Inflammatory macrophage (primary cell): ENCODE measurements at places on chromosomes 16 and 17.
A peak's percentile ranks its signal among the peaks of the same experiment; 100 is the strongest.

DNA sequence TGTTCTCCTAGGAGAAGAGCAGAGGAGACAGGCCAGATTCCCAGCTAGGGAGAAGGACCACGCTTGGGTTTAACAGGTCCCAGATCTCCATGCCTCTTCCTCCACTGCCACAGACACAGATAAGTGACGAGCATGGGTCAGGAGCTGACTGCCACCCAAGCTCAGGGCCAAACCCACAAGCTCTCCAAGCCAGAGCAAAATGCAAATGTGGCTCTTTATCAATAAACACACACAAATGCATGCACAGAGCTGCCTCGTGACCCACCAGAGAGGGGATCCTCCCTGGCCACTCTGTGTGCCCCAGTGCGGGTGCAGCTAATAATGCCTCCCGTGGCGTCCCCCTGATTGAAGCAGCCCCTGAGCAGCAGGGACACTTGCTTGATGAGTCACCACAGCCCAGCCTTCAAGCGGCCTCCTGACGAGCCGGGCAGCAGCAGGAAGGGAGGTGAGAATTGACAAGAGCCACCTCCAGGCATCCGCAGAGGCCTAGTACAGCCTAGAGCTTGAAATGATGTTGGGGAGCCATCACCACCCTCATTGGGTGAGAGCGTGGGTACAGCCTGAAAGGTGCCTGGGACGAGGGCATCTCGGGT is 143.9 kb downstream of the CCDC182 start:
- no peak for DNase-seq

GRCh38 chr17:17176341-17176740 is 29.8 kb downstream of the PLD6 start:
- DNase-seq = no peak

DNA sequence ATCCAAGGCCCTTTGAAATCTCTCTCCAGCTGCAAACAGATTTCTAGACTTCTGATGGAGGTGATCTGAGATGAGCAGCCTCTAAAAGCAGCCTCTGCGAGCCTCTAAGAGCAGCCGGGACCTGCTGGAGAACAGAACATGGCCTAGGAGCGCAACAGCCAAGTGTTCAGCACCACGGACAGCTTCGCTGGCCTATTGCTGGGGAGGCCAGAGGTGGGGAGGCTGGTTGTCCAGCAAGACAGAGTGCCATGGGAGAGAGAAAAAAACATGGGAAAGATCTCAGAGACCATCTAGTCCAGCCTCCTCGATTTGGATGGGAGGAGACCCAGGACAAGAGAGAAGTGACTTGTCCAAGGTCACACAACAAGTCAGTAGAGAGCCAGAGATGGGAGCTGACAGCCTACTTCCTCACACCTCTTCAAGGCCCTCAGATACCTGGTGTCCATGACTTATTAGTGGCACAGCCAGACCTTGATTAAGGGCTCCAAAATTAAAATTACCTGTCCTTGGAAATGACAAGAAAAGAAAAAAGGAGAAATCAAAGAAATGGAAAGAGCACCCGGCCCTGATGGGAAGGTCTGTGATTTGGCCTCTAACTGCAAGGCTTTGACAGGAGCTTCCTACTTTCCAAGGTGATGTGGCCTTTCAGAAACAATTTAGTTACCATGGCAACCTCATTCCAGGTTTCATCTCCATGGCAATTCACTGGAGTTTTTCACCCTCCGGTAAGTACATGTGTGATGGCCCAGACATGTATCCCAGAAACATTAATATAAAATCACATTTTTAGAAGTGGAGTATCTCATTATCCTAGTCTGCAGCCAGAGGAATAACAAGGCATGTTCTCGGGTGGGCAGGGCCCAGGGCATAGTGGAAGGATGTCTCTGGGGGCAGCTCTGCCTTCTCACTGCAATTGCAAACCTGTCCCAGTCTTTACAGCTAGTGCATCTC is 14.5 kb downstream of the RPRML start:
- no peak for DNase-seq

GRCh38 chr17:74146196-74146595 is 57.3 kb upstream of the RPL38 start:
- no peak for DNase-seq

DNA sequence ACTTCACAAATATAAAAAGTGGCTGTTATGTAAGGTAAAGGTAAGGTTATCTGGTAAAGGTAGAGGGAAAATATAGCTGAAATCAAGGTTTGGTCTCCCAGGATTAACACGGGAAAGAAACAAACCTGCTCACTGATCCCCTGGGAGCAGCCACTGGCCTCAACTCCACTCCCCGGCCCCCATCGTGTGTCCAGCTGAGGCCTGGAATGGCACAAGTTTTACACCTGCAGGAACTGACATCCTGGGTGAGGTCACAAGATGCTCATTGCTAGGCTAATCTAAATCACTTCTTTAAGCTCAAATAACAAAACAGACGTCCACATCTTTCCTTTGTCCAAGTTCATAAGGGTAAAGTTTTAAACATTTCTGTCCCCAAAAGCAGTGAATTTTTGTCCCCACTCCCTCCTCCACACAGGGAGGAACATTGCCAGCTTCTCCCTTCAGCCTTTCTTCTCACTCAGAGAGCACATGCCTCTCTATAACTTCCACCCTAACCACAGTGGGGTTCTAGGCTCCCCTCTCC is 46.3 kb downstream of the ERN1 start:
- DNase-seq = no peak

DNA sequence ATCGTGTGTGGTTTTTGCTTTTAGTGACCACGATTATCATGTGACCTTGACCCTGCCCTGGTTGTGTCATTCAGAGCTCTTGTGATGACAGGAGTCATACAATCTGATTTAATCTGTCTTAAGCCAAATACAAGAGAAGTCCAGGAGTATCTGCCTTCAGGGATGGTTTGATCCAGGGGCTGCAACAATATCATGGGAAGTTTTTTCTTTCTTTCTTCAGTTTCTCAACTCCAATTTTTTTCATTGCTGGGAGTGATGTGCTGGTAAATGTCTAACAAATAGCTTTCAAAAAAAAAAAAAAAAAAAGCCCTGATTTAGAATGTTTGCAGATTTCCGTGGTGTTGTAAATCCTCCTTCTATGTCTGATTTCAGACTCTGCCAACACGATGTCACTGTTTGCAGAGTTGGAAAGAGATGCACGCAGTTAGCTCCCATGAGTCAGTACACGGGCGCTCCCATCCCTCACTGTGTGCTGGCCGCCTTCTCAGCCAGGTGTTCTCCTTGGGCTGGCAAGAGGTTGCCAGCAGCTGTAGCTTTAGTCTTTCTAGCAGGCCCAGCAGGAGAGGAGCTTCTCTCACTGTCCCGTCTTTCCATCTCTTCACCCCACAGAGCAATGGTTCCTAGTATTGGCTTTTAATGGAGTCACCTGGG is 229.7 kb downstream of the SNX29 start:
- DNase-seq = peak; percentile 59

DNA sequence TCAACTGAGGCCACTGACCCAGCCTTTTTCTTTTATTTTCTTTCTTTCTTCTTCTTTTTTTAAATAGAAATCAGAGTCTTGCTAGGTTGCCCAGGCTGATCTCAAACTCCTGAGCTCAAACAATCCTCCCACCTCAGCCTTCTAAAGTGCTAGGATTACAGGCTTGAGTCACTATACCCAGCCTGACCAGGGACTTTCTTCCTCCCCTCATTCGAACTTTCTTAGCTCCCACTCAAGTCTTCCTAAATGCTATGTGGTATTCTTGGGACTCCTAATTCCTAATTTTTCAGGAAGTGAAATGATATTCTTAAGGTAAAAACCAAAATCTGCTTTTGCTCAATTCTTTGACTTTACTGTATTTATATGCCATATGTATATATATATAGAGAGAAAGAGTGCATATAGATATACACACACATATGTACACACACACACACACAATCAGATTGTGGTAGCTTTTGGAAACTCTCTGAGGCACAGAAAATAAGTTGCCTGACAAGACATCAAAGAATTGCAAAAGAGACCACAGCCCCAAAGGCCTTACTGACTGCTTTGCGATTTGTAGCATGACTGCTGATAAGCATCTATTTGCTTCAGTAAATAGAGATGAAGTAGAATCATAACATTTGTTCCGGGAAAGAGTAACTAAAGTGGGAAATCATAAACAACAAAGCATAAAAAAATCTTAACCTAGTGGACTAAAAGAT is 9.5 kb upstream of the AMZ2 start:
- no peak for DNase-seq

DNA sequence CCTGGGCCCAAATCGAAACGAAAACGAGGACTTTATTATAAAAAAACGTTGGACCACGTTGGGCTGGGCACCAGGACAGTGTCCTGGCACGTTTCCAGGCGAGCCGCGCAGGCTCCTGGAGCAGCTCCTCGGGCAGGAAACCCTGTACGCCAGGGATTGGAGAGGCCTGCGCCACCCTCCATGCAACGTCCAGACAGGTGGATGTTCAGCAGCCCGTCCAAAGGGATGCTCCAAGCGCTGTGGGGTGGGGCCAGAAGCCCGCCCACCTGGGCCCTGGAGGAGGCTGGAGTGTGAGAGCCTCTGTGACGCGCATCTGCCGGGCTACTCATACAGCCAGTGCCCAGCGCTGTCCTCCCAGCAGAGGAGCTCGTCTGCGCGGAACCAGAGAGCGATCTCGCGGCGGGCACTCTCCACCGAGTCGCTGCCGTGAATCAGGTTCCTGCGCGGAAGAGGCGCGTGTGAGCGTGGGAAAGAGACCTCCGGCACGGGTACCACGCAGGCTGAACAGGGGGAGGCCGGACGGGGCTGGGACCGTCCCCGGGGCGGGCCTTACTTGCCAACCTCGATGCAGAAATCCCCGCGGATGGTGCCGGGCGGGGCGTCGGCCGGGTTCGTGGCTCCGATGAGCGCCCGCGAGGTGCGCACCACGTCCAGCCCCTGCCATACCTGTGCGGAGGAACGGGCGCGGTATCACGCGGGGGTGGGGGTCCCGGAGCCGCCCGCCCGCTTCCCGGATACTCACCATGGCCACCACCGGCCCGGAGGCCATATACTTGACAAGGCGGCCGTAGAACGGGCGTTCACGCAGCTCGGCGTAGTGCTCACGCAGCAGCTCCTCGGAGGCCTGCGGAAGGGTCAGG is 785 bp downstream of the NME3 start:
- no peak for DNase-seq

GRCh38 chr16:66522816-66523590 is 26.9 kb downstream of the TK2 start:
- no peak for DNase-seq

DNA sequence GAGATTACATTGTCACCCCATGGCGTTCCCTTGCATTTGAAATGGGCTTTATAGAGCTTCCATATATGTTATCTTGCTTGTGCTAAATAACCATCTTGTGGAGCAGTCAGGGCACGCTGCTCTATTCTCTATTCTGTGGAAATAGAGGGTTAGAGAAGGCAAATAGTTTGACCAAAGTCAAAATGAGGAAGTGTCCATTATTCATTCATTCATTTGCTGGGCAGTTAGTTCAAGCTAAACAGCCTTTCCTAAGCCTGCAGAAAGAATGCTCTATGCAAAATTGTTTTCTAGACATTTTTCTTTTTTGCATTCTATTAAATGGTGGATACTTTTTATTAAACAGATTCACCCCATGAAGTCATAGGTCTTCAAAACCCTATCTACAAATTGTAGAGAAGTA is 67.8 kb upstream of the ELAC2 start:
- DNase-seq = no peak

- no peak for DNase-seq
Observed at GRCh38 chr17:31510308-31511194, 119.1 kb downstream of the RAB11FIP4 start.
